ENCODE measurements at places on chromosomes 3 and 15.

DNA sequence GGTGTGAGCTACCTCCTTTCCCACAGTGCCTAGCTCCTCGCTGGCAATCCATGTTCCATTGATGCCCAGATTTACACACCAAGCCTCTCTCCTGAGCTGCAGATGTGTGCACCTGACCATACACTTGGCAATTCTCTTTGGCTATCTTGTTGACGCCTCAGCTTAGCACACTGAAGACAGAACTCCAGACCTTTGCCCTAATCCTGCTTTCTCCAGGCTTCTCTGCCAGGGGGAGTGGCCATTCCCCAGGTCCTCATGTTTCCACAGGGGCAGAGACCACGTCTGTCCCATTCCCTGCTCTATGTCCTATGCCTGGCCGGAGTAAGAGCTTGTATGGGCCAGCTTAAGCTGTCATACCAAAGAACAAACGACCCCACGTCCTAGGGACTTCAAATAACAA, 30.2 kb upstream of the ALDH1L1 start:
- DNase-seq: no peak

DNA sequence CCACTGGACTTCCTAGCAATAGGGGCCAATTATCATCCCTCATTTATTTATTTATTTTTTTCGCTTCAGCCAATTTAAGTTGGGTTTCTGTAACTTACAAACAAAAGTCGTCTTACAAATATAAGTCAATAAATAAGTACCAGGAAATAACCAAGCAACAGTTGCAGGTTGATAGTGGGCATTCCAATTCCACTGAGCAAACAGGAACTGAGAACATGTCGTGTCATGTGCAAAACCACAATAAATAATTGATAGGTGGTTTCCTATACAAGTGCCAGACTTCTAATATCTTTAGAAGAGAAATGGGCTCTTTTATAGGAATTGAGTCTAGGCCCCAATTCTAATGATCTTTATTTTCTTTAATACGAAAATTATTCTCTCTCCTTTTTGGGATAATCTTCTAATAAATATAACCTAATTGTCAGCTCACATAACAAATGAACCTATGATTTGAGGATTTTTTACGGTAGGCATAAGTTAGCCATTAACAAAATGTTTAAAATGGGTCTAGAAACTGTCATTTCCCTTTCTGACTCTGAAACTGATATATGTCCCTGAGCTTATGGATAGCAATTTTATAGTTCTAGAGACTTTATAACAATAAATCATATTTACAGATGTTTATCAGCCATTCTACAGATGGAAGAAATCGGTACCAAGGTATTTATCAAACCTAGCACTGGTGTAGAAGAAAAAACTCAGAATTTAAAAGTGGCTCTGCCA, 571.8 kb downstream of the FOXP1 start:
- DNase-seq: no peak

GRCh38 chr3:157134620-157135191, 25.2 kb downstream of the CCNL1 start:
- DNase-seq: no peak

DNA sequence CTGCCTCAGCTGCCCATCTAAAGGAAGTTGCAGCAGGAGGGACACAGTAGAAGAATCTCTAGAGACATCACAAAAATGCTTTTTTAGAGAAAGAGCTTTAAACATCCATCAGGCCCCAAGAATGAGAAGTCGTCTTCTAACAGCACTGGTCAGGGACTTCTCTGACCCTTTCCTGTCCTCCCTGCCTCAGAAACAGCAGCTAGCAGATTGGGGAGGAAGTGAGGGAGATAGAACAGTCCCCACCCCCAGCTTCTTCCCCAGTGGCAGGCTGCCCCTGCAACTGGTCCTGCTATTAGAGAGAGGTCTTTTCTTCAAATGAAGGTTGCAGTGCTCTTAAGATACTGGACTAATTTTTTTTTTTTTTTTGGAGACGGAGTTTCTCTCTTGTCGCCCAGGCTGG, 55.1 kb downstream of the PDE8A start:
- DNase-seq: no peak

DNA sequence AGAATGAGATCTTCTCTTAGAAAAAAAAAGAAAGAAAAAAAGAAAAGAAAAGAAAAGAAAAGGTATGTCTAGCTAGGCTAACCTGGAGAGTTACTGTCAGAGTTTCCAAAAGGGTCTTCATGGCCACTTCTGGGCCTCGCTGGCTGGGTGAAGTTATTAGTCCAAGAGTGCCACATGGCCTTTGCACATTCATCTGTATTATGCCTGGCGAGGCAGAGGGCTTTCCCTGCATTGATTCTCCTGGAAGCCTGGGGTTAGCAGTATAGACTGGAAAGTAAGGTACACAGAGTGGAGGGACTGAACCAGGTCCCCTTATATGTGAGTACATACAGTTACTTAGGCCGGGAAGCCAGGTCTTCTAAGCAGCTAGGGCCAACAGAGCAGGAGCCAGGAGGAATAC, 54.8 kb upstream of the CGNL1 start:
- DNase-seq: no peak

DNA sequence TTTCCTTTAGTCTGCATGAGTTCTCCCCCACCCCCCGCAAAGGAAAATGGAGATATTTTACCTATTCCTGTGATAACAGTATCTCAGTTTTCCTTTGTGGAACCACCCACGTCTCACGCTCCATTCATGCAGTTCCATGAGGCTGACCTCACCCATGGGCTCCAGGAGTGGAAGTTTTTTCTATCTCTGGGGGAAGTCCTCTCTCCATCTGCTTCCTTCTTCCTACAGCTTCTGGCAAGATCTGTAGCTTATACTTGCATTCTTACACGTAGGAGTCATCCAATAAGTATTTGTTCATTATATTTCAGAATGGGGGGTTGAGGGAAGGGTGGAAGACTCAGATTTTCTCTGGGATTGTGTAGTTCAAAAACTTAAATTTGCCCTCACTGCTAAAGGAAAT, 5.8 kb upstream of the GLCE start:
- no peak for DNase-seq

GRCh38 chr3:132218817-132219755, 98.1 kb upstream of the ACP3 start:
- DNase-seq: no peak

DNA sequence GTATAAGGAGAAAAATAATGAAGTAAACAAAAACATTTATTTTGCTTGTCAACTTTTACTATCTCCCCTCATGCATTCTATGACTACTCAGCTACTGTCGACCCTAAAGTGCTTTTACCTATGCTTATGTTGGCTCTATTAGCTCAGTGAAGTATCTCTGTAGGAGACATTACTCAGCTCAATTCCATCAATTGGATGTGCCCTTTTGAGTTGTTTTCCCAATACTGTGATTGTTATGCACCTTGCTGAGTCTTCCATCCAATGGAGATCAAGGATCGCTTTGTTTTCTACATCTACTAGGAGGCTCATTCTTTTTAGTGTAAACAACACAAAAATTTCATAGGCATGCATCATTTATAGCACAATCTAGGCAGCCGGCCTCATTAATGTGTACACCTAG, 403.8 kb upstream of the ARL6 start:
- DNase-seq: no peak

DNA sequence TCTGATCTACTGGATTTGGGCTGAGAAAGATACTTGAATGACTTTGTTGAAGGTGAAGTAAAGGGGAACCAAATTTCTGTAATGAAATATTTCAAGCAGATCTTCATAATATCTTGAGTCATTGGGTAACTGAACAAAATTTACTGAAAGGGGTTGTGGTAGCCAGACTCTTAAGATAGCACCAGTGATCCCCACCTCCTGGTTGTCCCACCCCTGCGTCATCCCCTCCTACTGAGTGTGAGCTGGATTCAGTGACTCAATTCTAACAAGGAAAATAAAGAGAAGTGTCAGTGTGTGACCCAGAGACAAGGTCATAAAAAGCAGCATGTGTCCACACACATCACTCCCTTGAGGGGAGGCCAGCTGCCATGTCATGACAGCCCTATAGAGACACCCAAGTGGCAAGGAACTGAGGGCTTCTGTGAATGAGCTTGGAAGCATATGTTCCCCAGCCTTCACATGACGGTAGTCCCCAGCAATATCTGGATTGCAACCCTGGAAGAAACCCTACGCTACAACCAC, 107.1 kb downstream of the MECOM start:
- DNase-seq: no peak

- no peak for DNase-seq
Measured at GRCh38 chr15:25401501-25401900, 37.3 kb downstream of the UBE3A start.

- no peak for DNase-seq
Measured at GRCh38 chr3:64802460-64802859, 114.7 kb upstream of the ADAMTS9 start.

GRCh38 chr3:196968233-196969133, at the start of gene PIGZ:
Gene PIGZ, minus strand, starts transcription at chr3:196968833. Its CDS starts 16,802 bp downstream, at chr3:196952031.
- peak; percentile 46 for DNase-seq

GRCh38 chr15:33956397-33956796, 11.9 kb upstream of the CHRM5 start:
- no peak for DNase-seq

- DNase-seq: no peak
Measured at GRCh38 chr3:81864272-81864671, 102.8 kb upstream of the GBE1 start.

DNA sequence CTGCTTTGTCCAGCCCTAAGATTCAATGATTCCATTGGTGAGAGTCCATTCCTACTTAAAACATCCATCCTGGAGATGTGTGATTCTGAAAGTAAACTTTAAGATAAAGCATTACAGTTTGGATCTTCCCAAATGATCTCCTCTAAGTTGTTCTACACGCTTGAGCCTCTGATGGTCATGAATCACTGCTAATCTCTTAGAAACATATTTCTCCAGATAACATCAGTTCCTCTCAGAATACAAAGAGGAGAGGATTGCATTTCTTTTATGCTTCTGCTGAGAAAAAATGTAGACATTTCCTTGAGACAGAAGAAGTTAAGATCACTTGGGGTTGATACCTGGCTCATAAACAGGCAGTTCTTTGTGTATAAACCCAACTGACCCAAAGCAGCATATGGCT, 281.2 kb upstream of the DPH6 start:
- DNase-seq: no peak

DNA sequence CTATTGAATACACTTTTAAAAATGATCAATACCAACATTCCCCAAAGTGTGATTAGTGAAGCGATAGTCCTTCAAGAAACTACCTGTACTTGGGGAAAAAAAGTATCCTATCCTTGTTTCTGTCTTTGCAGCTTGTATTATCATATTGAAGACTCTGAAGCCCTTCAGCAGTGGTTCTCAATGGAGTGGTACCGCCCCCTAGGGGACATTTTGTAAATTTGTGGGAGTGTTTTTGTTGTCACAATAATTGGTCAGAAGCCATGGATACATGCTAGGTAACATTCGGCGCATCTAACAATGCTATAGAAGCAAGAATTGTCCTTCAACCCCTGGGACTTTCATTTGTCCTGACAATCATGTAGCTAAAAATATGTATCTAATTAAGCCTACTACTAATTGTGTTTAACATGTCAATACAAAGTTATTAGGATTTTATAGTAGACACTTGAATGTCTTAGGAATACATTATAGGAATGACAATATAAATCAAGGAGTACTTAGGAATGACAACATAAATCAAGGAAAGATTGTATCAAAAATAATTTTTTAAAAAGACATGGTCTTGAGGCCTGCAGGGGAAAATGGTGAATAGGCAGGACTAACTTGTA, 53.7 kb downstream of the NMD3 start:
- DNase-seq: peak; percentile 40

DNA sequence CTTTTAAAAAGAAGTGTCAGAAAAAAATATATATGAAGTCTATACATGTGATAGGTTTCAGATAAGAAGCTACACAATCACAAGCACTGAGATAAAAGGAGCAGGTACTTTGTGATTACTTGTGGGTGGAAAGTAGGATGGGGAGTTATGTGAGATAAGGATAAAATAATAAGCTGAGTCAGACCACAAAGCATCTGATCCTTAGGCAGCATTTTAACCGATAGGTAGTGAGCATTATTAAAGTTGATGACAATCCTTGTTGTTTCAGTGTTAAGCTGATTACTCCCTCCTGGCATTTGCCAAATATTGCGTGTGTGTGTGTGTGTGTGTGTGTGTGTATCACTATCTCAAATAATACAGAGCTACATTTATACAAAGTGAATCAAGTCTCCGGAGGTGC, 483.1 kb downstream of the NAALADL2 start:
- no peak for DNase-seq

- no peak for DNase-seq
Measured at GRCh38 chr15:57635300-57635909, 43.7 kb downstream of the MYZAP start.

- DNase-seq: no peak
Measured at GRCh38 chr15:66161108-66161507, 92.4 kb downstream of the MEGF11 start.

- no peak for DNase-seq
Measured at GRCh38 chr3:12073106-12073505, 68.9 kb downstream of the SYN2 start.

GRCh38 chr3:10017636-10018292, 8.5 kb upstream of the FANCD2 start:
- peak; percentile 84 for DNase-seq

DNA sequence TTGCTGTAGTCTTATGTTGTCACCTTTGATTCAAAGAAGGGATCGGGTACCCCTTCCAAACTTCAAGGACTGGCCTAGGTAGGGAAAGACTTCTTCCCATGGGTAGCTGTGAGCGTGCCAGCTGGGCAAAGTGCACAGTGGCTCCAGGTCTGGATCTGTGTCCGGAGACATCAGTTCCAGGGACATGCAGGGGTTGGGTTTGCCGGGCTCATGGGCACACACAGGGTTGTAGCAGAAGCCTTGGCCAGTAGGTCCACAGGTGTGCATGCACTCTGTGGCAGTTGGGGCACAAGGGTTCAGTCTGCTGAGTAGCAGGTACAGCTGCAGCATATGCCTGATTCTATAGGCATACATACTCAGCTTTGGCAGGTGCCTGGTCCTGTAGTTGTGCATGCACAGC, 111.2 kb downstream of the EFHB start:
- no peak for DNase-seq

DNA sequence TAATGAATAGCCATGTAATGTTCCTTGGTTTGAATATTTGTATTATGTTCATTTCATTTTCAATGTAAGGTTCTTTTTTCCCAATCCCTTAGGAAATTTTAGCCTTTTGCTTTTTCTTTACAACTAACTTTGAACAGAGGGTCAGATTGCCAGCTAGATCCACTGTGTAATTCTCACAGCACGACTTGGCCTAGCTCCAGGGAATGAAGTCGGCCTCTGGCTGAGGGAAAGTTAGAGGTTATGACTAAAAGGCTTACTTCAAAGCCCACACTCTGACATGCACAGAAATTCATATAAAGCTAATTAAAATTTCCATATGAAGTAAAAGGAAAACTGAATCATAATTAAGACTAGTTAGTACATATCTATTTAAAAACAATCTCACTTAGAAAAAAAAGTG, 38.7 kb downstream of the ROBO1 start:
- no peak for DNase-seq

DNA sequence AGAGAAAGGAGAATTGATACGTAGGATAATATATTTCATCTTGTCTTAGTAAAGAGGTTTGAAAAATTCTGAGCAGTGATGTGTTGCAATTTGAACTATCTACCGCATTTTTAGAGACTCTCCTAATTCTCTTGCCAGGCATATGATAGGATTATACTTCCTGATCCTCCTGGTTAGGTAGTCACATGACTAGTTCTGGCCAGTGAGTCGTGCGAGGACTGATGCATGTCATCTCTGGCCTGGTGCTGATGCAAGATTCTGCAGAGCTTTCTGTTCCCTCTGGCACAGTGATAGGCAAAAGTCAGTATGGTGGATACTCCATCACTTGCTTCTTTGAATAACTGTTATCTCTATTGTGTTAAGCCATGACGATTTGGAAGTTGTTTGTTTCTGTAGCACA, 277.6 kb upstream of the NAALADL2 start:
- no peak for DNase-seq

GRCh38 chr3:156098437-156099035, 21.8 kb upstream of the KCNAB1 start:
- DNase-seq: no peak
